8988T (cell line): ENCODE measurements at places on chromosomes 6 and 20.

- DNase-seq, result no peak
These were observed 211.2 kb downstream of the C6orf118 start for GRCh38 chr6:165098165-165098564.

DNA sequence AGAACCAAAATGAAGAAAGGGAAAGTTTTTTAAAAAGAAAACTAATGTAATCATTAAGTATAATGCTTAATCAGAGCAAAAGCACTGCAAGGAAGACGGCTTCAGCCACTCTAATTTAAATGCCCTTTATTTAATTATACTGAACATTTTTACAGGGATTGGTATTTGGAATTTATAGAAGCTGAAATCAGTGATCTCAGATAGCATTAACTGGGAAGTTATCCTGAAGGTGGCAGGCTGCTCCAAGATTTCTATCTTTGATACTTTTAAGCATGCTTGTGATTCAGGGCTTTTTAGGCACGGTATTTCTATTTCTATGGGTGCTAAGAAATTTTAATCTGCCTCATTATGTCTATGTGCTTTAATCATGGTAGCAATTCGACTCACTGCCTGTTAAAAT lies 1.3 kb upstream of the NDUFAF4 start:
- DNase-seq, result no peak

- DNase-seq, result no peak
These were observed 25.9 kb upstream of the PTCHD4 start for GRCh38 chr6:48136856-48137255.

DNA sequence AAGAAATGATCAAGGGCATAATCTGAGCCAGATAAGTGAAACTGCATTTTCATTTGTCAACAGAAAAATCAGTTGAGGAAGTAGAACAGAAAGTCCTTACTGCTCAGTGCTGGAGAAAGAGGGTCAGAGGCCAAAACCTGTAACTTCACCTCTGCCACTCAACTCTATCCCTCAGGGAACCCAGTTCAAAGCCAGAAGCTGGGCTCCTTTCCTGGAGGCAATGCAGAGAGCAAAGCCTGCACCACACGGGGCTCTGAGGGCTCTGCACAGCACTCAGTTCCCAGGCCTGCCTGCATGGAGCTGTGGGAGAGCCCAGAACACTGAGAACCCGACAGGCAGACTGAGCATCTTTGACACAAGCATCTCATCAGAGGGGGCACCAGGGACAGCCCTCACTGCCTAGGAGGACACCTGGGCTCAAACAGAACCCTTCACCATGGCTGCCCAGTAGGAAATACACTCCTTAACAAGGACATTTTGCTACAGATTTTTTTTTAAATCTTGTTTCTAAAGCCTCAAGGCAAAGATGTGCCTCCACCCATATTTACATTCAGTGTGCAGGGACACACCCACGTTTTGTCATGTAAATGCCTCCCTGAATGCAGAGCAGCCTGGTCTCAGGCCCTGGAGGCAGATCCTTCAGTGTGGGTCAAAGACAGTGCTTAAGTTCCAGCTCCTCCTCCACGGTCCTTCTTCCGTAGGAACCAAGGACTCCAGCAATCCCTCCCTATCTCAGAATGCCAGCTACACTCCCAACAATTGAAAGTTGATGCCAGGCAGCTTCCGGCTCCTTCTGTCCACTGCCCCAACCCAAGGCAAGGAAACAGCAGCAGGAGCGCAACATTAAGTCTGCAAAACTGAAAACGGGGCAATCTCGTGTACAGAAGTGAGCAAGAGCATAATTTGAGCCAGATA lies 6.6 kb downstream of the RNASET2 start:
- no peak for DNase-seq

- no peak for DNase-seq
These were observed 68.0 kb downstream of the CD164 start for GRCh38 chr6:109314313-109314712.

DNA sequence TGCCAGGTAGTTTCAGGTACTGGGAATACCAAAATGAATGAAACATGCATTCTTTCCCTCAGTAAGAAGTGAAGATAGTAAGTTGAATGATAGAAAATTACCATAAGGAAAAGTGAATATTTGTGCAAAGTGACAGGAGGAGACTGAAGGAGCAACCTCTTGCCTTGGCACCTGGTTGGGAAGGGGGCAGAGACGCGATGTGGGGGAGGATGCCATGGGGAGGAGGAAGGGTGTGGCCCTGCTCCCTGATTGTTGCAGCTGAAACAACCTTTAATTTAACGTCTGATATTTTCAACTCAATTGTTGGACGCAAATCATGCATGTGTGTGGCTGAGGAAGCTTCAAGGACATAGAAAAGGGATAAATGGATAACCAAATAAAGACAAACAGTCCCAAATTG lies 72.1 kb upstream of the ENPP5 start:
- no peak for DNase-seq

DNA sequence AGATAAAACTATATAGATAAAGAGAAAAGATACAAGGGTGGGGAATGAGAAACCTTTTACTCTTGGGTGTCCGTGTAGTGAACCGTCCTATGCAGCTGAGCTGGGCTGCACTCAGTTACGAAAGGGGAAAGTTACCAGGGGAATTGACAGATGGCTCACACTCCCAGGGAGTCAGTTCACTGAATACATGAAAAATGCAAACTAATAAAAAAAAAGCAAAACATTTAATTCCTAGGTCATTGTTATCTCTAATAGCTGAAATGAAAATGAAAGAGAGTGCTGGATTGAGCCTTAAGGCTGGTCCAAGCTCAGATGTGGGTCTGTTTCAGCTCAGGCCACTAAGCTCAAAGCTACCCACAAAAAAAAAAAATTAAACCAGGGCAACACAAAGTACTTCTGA lies 138.0 kb downstream of the THBS2 start:
- no peak for DNase-seq

GRCh38 chr20:16434062-16434664 lies 139.1 kb downstream of the KIF16B start:
- peak; percentile 9 for DNase-seq

DNA sequence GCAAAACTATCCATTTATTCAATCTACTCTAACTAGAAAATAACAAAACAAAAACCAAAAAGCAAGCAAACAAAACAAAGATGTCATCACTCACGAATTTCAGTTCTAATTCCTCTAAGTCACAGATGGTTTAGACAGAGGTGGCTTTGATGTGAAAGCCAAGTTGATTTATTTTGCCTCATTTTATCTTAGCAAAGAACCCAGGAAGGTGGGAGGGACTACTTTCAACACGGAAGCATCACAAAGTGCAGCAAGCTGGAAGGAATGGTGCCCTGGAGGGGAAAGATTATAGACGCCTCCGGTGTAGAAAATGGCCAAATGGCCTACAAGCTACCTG lies 88.4 kb downstream of the LAMP5 start:
- DNase-seq, result no peak

GRCh38 chr6:89085409-89086205 lies 5.1 kb downstream of the PNRC1 start:
- no peak for DNase-seq

DNA sequence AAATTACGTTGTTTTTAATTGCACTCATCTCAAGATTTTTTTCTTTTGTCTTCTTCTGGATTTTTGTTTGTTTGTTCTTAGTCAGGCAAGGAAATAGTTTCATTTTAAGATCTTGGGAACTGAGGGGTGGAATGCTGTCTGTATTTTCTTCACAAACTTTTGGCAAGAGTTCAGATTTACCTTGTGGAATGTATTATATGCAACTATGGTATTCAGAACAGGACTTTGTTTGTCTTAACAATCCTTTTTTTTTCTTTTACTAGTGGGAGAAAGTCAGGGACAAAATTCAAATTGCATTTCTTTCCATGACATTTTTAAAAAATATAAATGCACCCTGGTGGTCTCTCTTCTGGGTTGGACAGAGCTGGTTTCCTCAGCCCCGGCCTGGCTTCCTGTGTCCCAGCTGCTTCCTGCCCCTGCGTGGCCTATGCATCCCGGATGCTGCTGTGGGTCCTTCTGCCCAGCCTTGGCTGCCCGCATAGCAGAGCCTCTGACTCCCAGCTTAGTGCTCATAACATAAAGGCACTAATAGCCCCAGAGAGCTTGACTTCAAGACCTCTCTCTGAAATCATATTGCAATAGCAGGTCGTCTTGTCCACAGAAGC lies 520.7 kb downstream of the QKI start:
- DNase-seq, result no peak

DNA sequence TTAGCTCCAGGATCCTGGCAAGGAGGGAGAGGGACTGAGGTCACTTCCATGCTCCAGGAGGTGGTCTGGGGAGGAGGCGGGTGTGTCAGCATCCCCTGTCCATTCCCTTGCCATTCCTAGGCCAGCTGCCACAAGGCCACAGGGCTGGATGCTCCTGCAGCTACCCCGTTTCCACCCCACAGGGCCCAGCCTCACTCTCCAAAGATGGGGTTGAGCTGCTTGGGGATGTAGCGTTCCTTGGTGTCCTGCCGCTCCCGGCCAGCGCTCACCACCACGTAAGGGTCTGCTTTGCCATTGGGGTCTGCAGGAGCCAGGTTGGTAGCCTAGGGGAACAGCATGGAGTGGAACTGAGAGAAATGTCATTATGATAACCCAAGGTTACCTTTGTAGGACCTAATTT lies 23.0 kb downstream of the ERGIC3 start:
- no peak for DNase-seq

DNA sequence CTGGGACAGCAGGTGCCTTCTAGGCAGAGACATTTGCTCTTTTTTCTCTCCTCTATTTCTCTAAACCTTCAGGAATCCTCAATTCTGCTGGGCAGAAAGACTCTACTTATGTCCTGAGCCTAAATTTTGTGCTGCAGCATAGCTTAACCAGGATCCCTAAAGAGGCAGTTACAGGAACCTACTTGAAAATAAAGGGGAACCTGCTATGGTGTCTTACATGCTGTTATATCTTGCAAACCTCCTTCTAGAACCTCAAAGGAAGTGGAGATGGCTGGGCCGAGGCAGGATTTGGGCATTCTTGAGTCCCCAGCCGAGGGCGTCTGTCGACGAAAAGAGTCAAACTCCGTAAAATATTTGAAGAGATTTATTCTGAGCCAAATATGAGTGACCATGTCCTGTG lies 17.1 kb upstream of the GMNN start:
- no peak for DNase-seq

DNA sequence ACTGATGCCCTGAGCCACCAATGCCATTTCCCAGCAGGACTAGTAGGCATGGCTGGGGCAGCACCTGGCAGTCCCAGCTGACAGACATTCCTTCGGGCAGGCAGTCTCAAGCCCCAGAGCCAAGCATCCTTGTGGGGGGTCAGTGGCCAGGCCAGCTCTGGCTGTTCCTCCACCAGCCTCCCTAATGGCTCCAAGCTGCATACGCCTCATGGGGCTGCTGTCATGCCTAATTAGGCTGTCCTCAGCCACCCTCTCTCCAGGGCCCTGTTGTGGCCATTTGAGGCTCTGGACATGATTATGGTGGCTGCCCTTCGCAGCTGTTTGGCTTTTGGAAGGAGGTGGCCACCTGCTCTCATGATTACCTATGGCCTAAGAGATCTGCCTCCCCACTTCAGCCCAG lies 79.4 kb downstream of the DLGAP4 start:
- DNase-seq, result no peak

DNA sequence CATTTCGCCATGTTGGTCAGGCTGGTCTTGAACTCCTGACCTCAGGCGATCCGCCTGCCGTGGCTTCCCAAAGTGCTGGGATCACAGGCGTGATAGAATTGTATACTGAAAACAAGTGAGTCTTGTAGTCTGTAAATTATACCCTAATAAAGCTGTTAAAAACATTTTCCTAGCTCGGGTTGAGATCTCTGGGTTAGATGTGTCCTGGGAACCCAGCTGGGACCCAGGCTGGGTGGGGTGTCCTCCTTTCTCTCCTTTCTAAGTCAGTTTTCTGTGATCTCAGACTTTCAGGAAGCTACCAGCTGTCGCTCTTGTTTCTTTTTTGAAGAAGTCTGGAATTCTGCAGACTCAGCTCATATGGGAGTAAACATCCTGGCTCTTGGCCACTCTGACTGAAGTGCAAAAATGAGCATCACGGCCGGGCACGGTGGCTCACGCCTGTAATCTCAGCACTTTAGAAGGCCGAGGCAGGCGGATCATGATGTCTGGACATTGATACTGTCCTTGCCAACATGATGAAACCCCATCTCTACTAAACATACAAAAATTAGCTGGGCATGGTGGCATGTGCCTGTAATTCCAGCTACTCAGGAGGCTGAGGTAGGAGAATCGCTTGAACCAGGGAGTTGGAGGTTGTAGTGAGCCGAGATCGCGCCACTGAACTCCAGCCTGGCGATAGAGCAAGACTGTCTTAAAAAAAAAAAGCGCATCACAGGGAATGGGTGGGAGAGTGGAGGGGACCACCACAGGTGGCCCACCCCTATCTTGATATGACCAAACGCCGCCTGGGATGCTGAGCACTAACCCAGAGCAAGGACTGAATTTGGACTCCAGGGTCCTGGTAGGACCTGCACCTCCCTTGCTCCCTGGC lies 9.9 kb upstream of the PCIF1 start:
- DNase-seq, result no peak

- no peak for DNase-seq
These were observed 13.1 kb upstream of the HDGFL1 start for GRCh38 chr6:22556266-22556665.
